ENCODE measurements at places on chromosomes 11 and 22. TPM values are rescaled to one million over a fixed set of nuclear protein-coding genes. Genes with fewer than 3 reads are reported as not detected.

LAMTOR1 gene
- 68.1 TPM for total RNA-seq

SCGB1C1 gene
- total RNA-seq, result not detected

GRAP2 gene
- total RNA-seq, result 1.8 TPM

SPTBN2 gene
- 1.2 TPM for total RNA-seq

DCUN1D5 gene
- total RNA-seq, result 26.5 TPM

TMEM25 gene
- total RNA-seq, result 50.8 TPM

VSIG2 gene
- 1.2 TPM for total RNA-seq

FGF19 gene
- not detected for total RNA-seq

CASP5 gene
- not detected for total RNA-seq

TRIM48 gene
- not detected for total RNA-seq

TSSK2 gene
- total RNA-seq, result not detected

PRR33 gene
- not detected for total RNA-seq

SCGB2A2 gene
- 3.7 TPM for total RNA-seq

IL18BP gene
- 32.2 TPM for total RNA-seq

MS4A4A gene
- 44.9 TPM for total RNA-seq

GRCh38 chr22:49869845-49870712, 16.4 kb downstream of the ZBED4 start:
- no peak overlapping the region for H3K27ac ChIP-seq
- no peak for DNase-seq
- no peaks in the 10 kb centered on the region for H3K4me1 ChIP-seq
- no peak overlapping the region for H3K4me3 ChIP-seq
- no peaks in the 10 kb centered on the region for H3K27me3 ChIP-seq

- H3K4me3 ChIP-seq, result no peak overlapping the region
- DNase-seq, result no peak
- no peaks in the 10 kb centered on the region for H3K27me3 ChIP-seq
- no peaks in the 10 kb centered on the region for H3K36me3 ChIP-seq
Observed at GRCh38 chr11:2693271-2694261, 6.2 kb downstream of the KCNQ1OT1 start.

DNA sequence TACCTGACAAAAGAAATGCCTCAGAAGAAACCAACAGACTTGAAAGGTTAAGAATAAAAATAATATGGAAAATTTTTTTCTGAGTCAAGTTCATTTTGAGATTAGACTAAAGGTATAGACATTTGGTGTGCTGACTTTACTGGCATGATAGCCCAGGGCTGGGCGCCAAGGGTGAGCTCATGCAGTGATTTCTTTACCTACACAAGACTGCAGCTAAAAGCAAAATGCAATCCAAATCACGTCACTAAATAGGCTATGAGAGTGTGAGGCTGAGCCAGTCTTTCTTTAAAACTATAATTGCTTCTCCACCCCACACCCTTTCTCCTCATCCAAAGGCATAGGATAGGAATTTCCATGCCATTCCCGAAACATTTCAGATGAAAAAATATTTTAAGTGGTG, 196.5 kb downstream of the FAM76B start:
- peaks cover 37% of the 10 kb centered on the region for H3K4me1 ChIP-seq
- no peak for DNase-seq
- H3K27me3 ChIP-seq, result no peaks in the 10 kb centered on the region
- no peak overlapping the region for H3K4me3 ChIP-seq

- H3K4me3 ChIP-seq, result no peak overlapping the region
- H3K27me3 ChIP-seq, result no peaks in the 10 kb centered on the region
- no peaks in the 10 kb centered on the region for H3K4me1 ChIP-seq
- no peaks in the 10 kb centered on the region for H3K36me3 ChIP-seq
Observed at GRCh38 chr11:34789196-34789834, 126.9 kb downstream of the APIP start.

- no peak overlapping the region for H3K4me3 ChIP-seq
- H3K27ac ChIP-seq, result no peak overlapping the region
- H3K27me3 ChIP-seq, result no peaks in the 10 kb centered on the region
- no peak for DNase-seq
Observed at GRCh38 chr11:30312243-30312642, 10.7 kb upstream of the ARL14EP start.

- no peak for DNase-seq
- H3K27ac ChIP-seq, result no peak overlapping the region
- no peak overlapping the region for H3K4me3 ChIP-seq
- no peaks in the 10 kb centered on the region for H3K4me1 ChIP-seq
Observed at GRCh38 chr22:23495614-23496444, 84.3 kb downstream of the IGLL1 start.

- DNase-seq, result no peak
- H3K4me1 ChIP-seq, result no peaks in the 10 kb centered on the region
- no peak overlapping the region for H3K4me3 ChIP-seq
- H3K27me3 ChIP-seq, result no peaks in the 10 kb centered on the region
- no peak overlapping the region for H3K27ac ChIP-seq
Observed at GRCh38 chr11:64156235-64157011, 9.5 kb downstream of the MACROD1 start.

DNA sequence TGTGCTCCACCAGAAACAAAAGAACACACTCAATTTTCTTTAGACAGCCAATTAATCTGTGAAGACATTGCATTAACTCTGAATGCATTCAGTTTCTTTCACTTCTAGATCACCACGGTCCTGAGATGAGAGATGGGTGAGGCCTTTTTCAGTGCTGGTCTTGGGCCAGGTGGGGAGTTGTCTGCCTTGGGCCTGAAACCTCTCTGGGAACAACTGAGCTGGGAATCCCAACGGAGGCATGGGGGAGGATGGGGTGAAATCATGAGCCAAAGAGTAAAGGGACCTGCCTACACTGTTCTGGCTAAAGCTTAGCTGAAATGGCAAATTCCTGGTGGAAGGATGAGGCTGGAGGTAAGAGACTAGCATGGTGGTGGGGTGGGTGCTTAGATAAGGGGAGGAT, 353.5 kb upstream of the B3GAT1 start:
- no peak for DNase-seq
- H3K27ac ChIP-seq, result no peak overlapping the region
- no peaks in the 10 kb centered on the region for H3K4me1 ChIP-seq
- no peaks in the 10 kb centered on the region for H3K27me3 ChIP-seq

DNA sequence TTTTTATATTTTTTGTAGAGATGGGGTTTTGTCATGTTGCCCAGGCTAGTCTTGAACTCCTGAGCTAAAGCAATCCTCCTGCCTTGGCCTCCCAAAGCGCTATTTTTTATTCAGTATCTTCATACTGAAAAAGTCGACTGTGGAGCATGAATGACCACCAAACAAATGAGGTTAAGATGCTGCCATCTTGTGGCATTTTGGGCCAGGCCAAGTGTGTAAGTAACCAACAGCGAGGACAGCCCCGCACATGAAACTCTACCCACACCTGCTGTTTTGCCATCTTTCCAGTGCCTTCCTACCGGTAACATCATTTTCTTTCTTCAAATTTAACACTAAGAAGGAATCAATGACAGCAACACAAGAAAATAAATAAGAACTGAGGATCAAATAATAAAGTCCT, 32.2 kb upstream of the AQP11 start:
- no peaks in the 10 kb centered on the region for H3K4me1 ChIP-seq
- no peaks in the 10 kb centered on the region for H3K27me3 ChIP-seq
- no peak for DNase-seq
- H3K27ac ChIP-seq, result no peak overlapping the region
- H3K4me3 ChIP-seq, result no peak overlapping the region

GRCh38 chr11:9799886-9800285, 136.0 kb downstream of the SWAP70 start:
- no peak for DNase-seq
- no peaks in the 10 kb centered on the region for H3K36me3 ChIP-seq
- H3K27ac ChIP-seq, result peak overlapping the region; percentile 52
- no peak overlapping the region for H3K4me3 ChIP-seq
- H3K27me3 ChIP-seq, result no peaks in the 10 kb centered on the region

GRCh38 chr11:14455648-14456430, 43.8 kb downstream of the COPB1 start:
- H3K36me3 ChIP-seq, result peaks cover 21% of the 10 kb centered on the region
- no peak for DNase-seq
- no peak overlapping the region for H3K27ac ChIP-seq
- H3K4me1 ChIP-seq, result no peaks in the 10 kb centered on the region

DNA sequence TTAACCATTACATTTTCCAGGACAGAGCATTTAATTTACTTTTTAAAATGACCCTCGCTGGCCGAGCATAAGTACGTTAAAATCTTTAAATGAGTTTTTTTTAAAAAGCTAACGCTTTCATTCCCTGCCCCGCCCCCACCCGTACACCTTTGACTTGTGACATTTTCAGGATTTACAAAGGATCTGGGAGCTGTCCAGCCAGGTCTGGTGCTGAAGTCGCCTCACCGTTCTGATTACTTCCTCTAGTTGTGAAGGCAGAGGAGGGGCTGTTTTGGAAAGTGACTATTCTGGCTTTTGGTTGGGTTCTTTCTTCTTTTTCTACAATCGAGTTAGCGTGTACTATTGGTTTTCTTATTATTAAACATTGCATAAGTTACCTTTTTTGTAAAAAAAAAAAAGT, 2.9 kb downstream of the C11orf87 start:
- H3K36me3 ChIP-seq, result no peaks in the 10 kb centered on the region
- no peak overlapping the region for H3K4me3 ChIP-seq
- no peak for DNase-seq
- H3K4me1 ChIP-seq, result peaks cover 8% of the 10 kb centered on the region
- no peaks in the 10 kb centered on the region for H3K27me3 ChIP-seq
- H3K27ac ChIP-seq, result no peak overlapping the region

DNA sequence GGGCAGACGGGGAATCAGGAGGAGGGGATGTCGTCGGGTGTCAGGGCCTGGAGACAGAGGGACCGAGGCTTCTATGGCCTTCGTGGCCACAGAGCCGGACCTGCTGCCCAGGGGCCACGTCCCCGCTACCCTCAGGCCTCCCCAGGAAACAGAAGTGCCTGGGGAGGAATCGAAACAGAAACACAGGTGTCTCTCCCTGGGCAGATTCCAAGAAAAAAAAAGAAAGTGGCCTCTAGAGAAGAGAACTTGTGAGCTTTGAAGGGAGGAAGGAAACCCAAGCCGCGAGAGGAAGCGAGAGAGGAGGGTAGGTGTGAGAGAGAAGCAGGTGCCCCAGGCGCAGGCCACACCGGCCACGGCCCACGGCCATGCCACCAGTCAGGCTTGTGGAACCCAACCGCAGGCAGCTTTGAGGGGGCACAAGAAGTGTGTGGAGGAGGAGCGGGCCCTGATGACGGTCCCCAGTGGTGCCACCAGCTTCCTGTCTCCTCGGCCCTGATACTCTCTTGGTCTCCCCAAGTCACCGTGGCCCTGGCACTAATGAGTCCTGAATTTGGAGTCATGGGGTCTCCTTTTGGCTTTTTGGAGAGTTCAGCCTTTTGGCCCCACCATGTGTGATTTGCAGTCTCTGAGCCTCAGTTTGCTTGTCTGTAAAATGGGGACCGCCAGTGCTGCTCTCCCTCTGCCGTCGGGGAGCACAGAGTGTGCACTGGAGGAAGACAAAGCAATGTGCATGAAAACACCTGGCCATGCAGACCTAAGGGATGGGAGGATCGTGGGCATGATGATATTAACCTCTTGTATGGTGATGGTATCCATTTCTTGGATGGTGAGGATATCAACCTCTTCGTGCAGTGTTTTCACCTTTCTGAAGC, 25.2 kb downstream of the LIF start:
- H3K27ac ChIP-seq, result no peak overlapping the region
- DNase-seq, result no peak
- H3K4me1 ChIP-seq, result peaks cover 6% of the 10 kb centered on the region
- H3K4me3 ChIP-seq, result no peak overlapping the region

DNA sequence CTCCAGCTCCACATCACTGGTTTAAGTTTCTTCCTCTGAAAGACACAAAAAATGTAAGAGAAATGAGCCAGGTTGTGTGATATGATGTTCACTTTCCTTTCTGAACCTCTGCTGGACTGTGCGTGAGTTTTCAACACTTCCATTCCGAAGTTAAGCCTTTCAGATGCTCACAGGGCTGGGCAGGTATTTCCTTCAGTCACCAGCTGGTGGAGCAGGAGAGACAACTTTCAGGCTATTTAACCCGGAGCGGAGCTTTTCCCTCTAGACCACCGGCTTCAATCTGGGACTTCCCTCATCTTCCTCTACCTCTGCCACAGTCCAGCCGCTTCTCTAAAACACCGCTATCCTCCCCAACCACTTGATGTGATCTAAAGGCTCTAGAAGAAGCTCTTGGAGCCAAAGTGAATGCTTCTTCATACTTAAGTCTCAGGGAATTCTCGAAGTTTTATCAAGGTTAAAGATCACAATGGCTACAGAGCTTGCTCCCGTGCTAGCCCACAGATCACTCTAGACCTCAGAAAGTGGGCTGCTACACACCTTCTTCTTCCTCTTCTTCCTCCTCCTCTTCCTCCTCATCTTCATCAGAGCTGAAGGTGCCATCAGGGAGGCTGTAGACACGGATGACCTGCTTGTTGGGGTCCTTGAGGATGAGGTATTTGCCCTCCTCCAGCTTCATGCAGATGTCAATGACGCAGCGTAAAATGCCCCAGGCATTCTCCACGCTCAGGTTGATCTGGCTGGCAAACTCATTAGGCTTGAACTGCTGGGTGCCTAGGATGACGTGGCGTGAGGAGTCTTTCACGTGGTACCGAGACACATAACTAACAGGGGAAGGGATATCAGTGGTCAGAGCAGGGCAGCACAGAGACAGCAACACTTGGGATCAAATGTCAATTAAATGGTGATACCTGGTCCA, 4.4 kb upstream of the FOXRED2 start:
- no peak overlapping the region for H3K27ac ChIP-seq
- peaks cover 4% of the 10 kb centered on the region for H3K4me1 ChIP-seq
- no peak overlapping the region for H3K4me3 ChIP-seq
- no peak for DNase-seq
- no peaks in the 10 kb centered on the region for H3K27me3 ChIP-seq

- H3K36me3 ChIP-seq, result no peaks in the 10 kb centered on the region
- no peaks in the 10 kb centered on the region for H3K4me1 ChIP-seq
- no peak overlapping the region for H3K4me3 ChIP-seq
- no peak for DNase-seq
Observed at GRCh38 chr11:42170601-42171000, 711.1 kb upstream of the LRRC4C start.

- H3K4me1 ChIP-seq, result no peaks in the 10 kb centered on the region
- no peaks in the 10 kb centered on the region for H3K36me3 ChIP-seq
- no peak overlapping the region for H3K27ac ChIP-seq
- no peak overlapping the region for H3K4me3 ChIP-seq
- H3K27me3 ChIP-seq, result no peaks in the 10 kb centered on the region
- DNase-seq, result no peak
Observed at GRCh38 chr11:28259177-28259843, 151.1 kb downstream of the METTL15 start.

- DNase-seq, result no peak
- peaks cover 5% of the 10 kb centered on the region for H3K36me3 ChIP-seq
- no peak overlapping the region for H3K4me3 ChIP-seq
- H3K27me3 ChIP-seq, result no peaks in the 10 kb centered on the region
- H3K4me1 ChIP-seq, result no peaks in the 10 kb centered on the region
Observed at GRCh38 chr11:77705876-77706579, 68.4 kb upstream of the CLNS1A start.
